Anterior cingulate cortex (tissue), 58 donors: ENCODE measurements at places on chromosomes 7 and 10.
A peak's percentile ranks its signal among the peaks of the same experiment; 100 is the strongest.

DNA sequence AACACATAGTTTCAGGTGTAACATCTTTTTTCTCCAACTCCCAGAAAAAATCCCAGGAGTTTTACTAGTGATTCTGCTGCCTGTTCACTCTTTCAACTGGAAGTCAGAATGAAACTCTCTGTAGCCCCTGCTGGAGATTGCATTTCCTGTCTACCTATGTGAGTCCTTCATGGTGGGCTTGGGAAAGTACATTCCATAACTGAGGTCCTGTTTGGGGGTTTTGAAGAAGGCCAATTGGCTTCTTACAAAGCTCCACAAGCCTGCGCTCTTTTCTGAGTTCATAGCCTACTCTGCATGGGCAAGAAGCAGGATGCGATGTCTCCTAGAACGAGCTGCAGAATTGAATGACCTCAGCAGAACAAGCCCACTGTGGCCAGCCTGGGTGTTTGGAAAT is 86.7 kb downstream of the LYZL2 start:
- no peak for DNase-seq

DNA sequence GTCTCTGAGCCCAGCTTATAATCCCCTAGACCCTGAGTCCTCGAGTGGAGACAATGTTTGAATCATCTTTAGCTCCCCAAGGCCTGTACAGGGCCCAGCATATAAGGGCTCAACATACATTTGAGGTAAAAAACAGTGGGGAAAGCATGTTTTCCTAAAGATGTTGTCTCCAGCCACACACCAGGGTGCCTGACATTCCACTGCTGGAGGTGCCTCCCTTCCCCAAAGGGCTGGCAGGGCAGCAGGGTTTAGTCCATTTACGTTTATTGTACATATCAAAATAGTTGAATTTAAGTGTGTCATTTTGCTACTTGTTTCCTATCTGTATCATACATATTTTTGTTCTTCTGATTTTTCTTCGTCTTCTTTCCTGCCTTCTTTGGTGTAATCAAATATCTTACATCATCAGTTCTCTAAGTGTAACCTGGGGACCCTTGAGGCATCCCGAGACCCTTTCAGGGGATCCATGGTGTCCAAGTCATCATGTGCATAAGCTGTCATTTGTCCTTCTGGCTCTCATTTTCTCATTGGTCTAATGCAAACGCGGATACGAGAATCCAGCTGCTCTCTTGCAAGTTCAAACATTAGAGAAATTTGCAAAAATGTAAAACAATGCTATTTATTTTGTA is 101.6 kb downstream of the PDGFA start:
- DNase-seq = no peak

DNA sequence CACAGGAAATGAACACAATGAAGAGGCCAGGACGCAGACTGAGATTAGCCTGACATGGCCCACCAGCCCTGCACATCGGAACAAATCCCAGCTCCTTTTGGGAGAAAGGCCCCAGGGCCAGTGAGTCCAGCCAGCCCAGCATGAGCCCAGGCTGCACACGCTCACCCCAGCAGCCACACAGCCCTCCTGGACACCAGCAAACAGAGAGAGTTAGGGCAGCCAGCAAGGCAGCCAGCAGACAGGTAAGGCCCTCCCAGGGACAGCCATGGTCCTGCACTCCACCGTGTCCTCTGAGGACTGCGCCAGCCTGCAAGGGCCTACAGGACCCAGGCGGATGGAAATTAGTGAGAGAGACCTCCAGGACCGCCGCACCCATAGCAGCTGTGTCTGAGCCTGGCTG is 8.1 kb upstream of the GRID1 start:
- no peak for DNase-seq

- DNase-seq = no peak
These were observed 245.1 kb downstream of the CAMK1D start for GRCh38 chr10:12594448-12594944.

DNA sequence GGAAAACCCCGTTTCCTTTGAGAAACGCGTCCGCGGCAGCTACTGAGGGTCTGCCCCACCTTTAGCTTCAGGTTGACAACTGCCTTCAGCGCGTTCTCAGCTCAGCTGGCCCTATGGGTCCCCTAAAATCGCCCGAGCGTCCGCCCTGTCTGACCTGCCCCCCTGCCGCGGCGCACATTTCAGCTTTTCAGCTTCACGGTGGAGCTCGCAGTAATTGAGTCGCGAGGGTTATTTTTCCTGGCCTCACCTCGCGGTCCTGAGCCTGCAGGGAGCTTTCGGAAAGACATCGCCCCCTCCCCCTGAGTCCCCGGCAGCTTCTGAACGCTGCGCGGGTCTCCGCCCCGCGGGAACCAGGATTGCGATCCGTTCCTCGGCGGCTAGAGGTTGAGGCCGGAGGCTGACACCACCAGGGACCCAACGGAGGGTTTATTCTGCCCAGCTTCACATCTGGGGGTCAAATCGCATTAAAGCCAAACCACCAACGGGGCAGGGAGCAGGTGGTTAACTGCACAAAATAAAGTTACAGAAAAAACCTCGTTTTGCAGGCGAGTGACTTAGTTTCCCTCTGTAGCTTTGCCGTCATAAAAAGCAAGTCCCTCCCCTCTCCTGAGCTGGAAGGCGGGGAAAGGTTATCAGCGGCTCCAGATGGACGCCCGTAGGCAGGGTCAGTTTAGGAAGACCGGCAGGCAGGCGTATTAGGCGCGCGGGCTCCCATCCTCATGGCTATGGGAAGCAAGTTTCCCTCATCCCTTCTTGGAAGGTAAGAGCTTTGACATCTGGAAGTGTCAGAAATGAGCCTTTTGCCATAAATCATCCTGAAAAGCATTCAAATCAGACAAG is 11.0 kb downstream of the TWIST1 start:
- no peak for DNase-seq

GRCh38 chr7:27151931-27152815 is at the start of gene HOXA3:
Gene HOXA3 (minus strand): TSS chr7:27152583. CDS start chr7:27110640, 41,943 bp downstream.
- no peak for DNase-seq

DNA sequence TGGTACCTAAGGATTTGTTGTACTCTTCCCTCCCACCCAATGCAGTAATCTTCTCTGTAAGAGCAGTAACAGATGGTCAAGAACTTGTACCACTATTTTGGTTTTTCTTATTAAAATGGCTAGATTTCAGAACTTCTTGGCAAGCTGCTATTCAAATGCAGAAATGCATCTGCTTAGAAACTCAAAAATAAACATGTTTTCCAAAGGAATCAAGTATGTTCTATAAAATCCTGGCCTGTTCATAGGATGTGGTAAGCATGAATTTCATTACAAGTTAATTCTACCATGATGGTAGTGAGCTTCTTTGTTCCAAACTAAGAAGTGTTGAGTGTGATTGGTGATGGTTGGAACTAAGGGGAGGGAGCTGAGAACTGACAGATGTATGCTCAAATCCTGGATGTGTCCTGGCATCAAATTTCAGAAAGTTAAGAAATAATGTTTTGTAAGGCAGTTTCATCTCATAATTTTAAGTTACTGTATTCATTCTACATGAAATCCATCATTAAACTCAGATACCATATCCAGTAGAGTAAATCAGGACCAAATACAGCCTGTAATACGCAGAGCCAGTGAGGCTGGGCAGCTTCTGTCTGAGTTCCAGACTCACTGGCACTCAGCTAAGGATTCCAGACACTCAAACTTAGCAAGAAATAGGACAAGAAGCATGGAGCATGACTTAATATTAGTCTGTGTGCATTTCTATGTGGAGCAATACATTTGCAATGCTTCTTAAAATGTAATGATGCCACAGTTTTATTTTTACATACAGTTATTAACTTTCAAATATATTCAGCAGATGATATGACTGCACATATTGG is 119.6 kb downstream of the TES start:
- DNase-seq = no peak

DNA sequence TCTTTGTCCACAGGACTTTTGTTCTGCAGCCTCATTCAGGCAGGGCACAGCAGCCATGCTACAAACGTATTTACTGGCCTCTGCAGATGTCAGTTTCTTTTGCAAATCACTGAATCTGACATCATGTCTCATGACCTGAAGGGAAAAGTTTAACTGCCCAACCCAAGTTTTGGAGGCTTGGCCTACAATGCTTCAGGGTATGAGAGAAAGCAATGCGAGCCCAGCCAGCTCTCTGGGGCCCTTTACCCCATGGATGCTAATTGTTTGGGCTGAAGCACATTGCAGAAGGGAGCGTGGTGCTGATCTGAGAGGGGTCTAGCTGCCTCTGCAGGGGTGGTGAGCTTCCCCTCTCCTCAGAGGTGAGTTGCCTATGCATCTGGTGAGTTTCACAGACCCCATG is 179.9 kb upstream of the CXCL12 start:
- DNase-seq = no peak

DNA sequence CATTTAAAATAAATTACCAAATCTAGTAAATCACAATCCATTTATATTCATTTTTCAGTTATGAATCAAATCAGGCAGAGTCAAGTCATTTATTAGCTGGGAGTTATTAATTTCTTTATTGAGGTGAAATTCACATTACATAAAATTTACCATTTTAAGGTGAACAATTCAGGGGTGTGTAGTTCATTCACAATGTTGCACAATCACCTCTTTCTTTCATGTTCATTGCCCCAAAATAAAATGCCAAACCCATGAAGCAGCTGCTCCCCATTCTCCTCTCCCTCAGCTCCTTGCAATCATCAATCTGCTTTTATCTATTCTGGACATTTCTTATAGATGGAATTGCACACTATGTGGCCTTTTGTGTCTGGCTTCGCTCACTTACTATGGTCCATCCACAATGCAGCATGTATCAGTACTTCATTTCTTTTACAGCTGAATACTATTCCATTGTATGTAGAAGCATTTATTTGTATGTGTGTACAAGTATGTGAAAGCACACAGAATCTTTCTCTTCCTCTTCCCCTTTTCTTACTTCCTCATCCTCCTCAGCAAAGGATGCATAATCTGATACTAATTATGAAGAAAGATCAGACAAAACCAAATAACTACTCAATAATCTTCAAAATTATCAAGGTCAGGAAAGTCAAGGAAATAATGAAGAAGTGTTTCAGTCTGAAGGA is 60.6 kb downstream of the LMBR1 start:
- DNase-seq = no peak

DNA sequence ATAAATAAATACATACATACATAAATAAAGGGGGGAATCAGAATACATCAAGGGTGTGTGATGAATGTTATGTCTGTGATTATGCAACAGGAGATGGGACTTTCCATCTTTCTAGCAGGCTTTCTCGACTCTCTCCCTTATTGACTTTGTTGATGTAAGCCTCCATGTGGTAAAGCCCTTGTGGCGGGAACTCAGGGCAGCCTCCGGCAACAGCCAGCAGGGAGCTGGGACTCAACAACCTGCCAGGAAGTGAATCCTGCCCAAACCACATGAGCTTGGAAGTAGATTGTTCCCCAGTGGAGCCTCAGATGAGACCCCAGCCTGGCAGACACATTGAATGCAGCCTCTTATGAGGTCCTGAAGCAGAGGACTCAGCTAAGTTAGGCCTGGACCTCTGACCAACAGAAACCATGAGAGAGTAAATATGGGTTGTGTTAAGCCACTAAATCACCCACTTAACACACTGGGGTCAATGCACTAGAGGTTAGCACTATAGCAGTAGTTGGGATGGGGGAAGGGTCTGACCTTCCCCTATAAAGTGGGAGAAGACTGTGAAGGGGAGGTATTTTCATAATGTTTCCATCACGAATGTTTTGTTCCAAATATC is 104.0 kb downstream of the JCAD start:
- no peak for DNase-seq

GRCh38 chr10:133257489-133258065 is 19.1 kb downstream of the ADAM8 start:
- DNase-seq = no peak

DNA sequence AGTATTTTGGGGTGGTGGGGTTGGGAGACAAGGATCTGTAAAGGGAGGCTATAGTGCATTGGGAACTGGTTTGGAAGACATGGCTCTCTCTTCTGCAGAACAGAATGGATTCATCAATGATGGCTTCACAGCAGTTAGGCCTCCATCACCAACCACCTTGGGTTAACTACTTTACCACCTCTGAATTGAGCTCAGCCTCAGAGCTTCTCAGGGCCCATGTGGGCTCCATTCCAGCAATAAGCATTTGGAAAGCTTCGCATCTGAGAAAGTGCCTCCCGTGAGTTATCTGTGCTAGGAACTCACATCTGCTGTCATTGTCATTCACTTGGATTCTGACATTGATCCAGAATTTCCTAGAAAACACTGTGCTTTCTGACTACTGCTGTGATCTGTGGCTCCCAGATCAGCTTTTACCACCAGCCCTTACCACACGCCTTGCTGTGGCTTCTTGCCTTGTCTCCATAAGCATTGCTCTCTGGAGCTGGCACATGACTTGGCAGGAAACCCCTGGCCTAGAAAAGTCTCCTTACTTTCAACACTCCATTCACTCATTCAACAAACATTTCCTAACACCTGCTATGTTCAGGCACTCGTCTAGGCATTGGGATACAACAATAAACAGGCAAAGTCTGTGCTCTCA is 70.7 kb upstream of the ADO start:
- DNase-seq = no peak

DNA sequence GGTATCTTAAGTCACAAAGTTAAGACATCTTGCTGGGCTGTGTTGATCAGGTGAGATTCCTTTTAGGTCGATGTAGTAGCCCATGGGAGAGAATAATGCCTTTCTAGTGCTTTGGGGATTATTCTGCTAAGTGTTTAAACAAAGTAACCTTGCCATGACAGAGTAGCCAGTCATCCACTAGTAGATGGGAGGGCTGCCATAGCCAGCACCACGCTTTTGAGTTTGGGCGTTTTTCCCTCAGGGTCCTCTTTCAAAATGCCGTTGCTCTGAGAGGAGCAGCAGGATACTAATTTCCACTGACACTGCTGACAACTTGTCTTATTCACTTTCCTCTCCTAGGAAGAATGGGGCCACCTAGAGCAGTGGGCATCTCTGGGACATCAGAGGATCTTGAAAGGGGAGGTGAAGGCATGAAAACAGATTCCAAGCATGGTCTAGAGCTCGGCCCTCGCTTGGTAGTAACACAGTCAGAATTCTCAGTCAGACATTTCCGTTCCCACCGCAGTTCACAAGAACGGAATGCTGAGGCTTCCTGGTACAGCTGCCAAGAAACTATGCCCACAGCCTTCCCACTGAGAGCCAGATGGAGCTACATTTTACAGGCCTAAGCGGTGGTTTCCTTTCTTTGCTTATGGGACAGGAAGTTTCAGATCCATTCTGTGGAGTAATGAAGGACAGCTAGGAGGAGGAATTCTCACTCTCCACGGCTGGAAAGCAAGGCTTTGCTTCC is 15.3 kb upstream of the RSU1 start:
- no peak for DNase-seq

- peak; percentile 61 for DNase-seq
These were observed 180.2 kb upstream of the FZD8 start for GRCh38 chr10:35822316-35822715.
